D341Med (cell line): ENCODE measurements at places on chromosomes 6 and 20.

DNA sequence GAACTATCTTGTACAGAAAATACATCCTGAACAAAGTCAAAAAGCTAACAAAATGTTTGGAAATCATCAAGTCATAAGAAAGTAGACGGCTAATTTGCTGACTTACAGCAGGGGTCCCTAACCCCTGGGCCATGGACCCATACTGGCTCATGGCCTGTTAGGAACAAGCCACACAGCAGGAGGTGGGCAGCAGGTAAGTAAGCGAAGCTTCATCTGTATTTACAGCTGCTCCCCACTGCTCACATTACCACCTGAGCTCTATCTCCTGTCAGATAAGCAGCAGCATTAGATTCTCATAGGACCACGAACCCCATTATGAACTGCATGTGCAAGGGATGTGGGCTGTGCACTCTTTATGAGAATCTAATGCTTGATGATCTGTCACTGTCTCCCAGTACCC is 115.5 kb downstream of the CDK19 start:
- no peak for DNase-seq

DNA sequence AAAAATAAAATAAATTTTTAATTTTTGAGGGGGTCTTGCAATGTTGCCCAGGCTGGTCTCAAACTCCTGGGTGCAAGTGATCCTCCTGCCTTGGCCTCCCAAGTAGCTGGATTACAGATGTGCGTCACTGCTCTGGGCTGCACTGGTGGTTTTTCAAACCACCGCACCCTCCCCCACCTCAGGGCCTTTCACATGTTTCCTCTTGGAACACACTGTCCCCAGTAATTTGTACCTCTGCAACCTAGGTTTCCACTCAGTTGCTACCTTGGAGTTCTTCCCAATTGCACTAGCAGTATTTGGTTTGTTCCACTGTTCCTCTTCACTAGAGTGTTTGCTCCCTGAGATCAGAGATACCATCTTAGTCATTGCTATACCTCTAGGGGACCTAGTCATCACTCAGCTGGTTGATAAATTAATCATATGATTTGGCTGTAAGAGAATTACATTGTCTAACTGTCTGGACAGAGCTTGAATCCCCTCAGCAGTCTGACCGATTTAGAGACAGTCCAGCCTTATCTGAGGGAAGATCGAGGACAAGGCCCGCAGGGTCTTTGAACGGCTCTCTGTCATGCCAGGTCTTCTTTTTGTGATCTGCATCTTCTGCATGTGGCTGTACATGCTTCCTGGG is 32.0 kb downstream of the CEP43 start:
- DNase-seq: no peak

DNA sequence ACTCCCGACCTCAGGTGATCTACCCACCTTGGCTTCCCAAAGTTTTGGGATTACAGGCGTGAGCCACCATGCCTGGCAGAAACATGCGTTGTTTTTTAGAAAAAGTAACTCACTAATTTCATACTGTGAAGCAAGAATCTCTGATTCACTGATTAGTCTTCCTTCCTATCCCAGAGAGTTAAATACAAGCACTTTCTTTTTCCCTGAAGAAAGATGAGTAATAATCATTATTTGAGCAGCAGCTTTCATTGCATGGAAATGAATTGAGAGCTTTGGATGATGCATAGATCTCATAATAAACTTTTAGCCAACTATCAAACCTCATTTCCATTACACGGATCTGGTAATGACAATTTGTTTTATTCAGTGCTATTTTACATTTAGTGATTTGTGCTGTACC is 892.5 kb upstream of the EYS start:
- DNase-seq: no peak

- no peak for DNase-seq
These were observed 212.1 kb downstream of the BMP2 start for GRCh38 chr20:6979621-6980020.

DNA sequence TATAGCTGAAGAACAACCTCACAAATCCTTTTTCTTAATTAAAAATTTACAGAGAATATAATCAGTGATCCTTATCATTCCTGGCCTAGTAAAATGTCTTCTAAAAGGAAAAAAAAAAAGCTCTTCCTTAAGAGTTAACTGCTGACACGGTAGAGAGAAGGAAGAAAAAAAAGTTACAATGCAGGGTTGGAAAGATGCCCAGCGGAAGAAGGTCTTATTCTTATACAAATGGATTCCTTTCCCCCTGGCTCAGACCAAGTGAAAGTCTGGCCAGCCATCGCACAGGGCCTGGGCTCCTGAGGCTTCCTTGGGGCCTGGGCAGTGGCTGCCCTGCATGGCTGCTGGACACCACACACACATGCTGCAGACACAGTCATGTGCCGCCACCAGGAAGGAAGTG is 688.6 kb downstream of the TENT5A start:
- DNase-seq: no peak

DNA sequence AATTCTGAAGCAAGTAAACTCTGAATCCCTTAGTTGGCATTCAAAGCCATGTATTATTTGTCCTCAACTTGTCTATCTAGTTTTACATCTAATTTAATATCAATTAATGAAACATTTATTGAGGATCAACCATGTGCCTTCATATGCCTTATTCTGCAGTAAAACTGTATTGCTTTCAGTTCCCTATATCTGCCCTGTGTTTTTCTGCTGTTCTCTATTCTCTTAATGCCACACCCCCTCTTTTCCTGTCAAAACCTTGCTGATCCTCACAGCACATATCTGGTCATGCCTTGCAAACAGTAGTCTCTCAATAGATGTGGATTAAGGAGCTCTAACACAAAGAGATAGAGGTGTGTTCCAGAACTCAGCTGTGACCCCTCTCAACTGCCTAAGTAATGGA is 2.0 kb downstream of the FIG4 start:
- no peak for DNase-seq

GRCh38 chr6:170151804-170152123 is 139.1 kb downstream of the DLL1 start:
- DNase-seq: no peak
